ENCODE measurements at places on chromosomes 1 and 21. TPM values are rescaled to one million over a fixed set of nuclear protein-coding genes. Genes with fewer than 3 reads are reported as not detected.

The CNKSR1 gene
- total RNA-seq = 54.8 TPM

- no peak for DNase-seq
Measured at GRCh38 chr1:94117259-94117851, 3.6 kb downstream of the ABCA4 start.

DNA sequence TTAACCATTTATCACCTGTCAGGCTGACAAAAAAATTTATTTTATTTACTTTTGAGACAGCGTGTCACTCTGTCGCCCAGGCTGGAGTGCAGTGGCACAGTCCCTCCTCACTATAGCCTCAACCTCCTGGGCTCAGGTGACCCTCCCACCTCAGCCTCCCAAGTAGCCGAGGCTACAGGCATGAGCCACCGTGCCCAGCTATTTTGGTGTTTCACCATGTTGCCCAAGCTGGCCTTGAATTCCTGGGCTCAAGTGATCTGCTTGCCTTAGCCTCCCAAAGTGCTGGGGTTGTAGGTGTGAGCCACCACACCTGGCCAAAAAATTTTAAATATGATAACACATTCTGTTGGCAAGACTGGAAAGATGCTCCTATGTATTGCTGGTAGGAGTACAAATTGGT lies 11.1 kb downstream of the IPO9 start:
- no peak for DNase-seq

- no peak for DNase-seq
Measured at GRCh38 chr1:27416387-27417111, 24.1 kb downstream of the GPR3 start.

DNA sequence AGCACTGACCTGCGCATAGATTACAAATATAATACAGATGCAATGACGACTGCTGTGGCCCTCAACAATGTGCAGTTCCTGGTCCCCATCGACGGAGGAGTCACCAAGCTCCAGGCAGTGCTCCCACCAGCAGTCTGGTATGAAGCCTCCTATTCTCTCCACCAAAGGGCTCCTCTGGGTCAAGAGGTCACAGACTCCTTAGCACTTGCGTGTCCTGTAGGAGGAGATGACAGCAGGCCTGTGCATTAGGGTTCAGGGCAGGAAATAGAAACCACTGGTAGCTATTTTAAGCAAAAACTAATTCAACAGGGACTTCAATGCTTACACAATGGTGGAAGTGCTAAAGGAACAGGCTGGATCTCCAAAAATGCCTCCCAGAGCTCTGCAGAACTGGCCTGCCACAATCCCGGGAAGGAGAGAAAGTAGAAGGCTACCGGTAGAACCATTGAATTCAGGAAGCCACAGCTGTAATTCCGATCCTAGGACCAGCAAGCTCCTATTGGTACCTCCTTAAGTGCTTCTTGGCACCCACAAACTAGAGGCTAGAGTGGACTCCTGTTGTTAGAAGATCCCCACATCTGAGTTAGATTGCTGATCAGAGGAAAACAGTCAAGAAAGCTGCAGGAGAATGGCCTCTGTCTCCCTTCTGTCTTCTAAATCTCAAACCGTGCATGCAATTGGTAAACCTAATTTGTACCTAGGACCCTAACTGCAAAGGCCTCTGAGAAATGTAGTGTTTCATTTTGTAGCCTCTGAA lies 12.7 kb upstream of the DYNLT5 start:
- DNase-seq = no peak
